ENCODE measurements at places on chromosomes 2 and 18. TPM values are rescaled to one million over a fixed set of nuclear protein-coding genes. Genes with fewer than 3 reads are reported as not detected.

Gene CAPN14
- 0.89 TPM for total RNA-seq

- DNase-seq, result no peak
Measured at GRCh38 chr2:206239157-206239556, 35.3 kb upstream of the ZDBF2 start.

GRCh38 chr18:63951302-63951705 lies 2.2 kb downstream of the HMSD start:
- no peak for DNase-seq

Gene MAPK4
- total RNA-seq, result 1.0 TPM

DNA sequence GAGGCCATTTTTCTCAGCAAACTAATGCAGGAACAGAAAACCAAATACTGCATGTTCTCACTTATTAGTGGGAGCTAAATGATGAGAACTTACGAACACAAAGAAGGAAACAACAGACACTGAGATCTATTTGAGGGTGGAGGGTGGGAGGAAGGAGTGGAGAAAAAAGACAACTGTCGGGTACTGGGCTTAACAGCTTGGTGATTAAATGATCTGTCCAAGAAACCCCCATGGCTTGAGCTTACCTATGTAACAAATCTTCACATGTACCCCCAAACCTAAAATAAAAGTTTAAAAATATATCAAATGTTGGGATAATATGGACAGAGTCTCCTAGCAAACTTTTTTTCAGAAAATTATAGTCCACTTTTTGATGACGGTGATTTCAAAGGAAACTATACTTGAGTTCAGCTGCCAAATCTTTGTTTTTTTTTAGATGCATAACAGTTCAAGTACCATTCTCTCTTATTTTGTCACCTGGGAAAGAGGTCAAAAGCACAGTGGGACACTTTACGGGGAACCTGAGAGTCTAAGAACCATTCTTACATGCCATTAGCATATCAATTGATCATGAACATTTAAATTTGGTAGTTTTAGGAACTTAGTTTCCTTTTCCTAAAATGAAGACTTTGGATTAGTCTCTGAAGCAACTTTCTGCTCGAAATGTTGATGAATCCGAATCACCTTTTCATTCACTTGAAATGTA lies 835.0 kb downstream of the NRXN1 start:
- no peak for DNase-seq

Gene VWC2L
- total RNA-seq, result 0.30 TPM

DNA sequence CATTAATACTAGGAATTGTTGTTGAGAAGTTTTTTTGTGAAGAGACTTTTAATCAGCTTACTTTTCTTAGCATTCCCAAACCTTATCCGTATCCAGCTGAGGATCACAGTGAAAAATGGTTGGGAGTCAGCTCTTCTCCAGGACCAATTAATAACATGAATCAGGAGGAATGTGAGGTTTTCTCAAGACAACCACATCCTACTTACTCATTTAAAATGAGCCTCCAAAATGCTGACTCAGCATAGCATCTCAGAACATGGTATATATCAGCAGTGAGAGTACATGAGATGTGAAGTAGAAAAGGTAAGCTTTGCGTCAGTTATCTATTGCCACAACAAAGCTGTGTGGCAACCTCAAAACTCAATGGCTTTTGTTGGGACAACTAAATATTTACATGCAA lies 140.3 kb downstream of the NRP2 start:
- no peak for DNase-seq

DNA sequence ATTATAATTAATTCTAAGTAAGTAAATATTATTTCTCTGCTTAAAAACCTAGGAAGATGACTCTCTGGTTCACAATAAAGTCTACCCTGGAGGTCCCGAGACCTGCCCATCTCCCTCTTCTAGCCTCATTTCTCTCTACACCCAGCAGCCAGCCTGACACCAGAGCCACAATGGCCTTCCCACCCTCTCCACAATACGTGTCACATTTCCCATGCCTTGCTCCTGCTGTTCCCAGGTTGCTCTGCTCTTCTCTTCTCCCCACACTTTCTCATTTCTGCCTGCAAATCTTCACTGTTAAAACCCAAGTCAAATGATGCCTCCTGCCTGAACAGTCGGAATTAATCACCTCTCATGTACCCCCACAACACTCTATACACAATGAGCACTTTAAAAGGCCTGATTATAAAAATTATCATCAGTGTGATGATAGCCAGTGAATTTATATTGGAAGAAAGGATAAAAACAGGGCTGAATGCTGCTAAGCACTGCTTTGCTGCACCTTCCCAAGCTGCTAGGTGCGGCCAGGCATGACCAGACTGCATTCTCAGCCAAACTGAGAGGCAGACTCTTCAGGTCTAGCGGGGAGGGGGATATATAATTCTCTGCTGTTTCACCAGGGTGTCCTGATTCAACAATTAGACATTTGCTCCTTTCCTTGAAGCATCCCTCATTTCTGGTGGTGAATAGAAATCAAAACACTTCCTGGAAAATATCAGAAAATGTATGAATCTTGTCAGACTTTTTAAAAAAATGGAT lies 160.6 kb downstream of the DTNA start:
- DNase-seq, result no peak

- no peak for DNase-seq
Measured at GRCh38 chr18:50057009-50057408, 137.9 kb downstream of the MYO5B start.

Gene G6PC2
- not detected for total RNA-seq

- DNase-seq, result no peak
Measured at GRCh38 chr2:27007416-27008374, 25.1 kb upstream of the TMEM214 start.

DNA sequence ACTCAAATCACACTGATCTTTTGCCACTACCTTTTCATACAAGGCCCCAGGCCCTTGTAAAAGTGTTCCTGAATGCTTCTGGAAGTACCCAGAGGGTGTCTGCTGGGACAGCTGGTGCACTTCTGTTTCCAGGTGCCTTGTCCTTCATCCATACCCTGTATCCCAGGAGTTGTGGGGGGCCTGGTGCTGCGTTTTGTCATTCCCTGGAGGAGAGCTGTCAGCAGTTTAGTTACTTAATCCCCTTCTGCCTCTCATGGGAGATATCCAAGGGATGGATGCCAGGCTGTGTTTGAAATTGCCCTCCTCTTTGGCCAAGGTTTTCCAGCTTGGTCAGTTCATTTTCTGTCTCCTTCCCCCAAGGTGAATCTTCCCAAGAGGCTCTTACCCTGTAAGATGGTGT lies 158.3 kb downstream of the WDSUB1 start:
- DNase-seq, result no peak

GRCh38 chr2:16012626-16013358 lies 72.4 kb downstream of the MYCN start:
- DNase-seq, result peak; percentile 83

GRCh38 chr18:45332871-45333270 lies 282.4 kb upstream of the SLC14A2 start:
- no peak for DNase-seq

Gene CYP20A1
- 12.1 TPM for total RNA-seq

Gene ARHGAP25
- 32.0 TPM for total RNA-seq

- DNase-seq, result no peak
Measured at GRCh38 chr2:160993654-160994061, 166.6 kb upstream of the TANK start.

DNA sequence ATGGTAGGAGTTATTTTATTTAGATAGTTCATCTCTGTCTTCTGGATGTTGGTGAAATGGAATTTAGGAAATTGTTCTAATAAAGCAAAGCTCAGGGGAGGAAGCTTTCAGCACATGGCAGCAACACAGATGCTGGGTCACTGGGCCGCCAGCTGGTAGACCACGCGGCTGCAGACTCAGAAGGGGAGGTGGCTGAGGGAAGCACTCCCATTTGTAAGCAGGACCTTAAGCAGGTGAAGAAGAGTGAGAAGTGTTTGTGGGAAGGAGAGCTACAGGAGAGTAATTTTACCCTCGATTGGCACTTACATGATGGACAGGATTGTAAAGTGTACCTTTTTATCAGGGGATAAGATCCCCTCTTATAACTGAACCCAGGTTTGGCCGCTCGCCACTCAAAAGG lies 24.4 kb downstream of the NMS start:
- DNase-seq, result peak; percentile 43

Gene SPP2
- total RNA-seq, result not detected

Gene CDH19
- 1.4 TPM for total RNA-seq

- no peak for DNase-seq
Measured at GRCh38 chr2:122681626-122682025, 926.2 kb downstream of the TSN start.

Gene TMEM169
- total RNA-seq, result 0.15 TPM

Gene MARCHF4
- total RNA-seq, result not detected

Gene ARL4C
- total RNA-seq, result 18.6 TPM

Gene CAPN13
- total RNA-seq, result 17.9 TPM

- no peak for DNase-seq
Measured at GRCh38 chr2:210195101-210195852, 24.1 kb upstream of the KANSL1L start.

DNA sequence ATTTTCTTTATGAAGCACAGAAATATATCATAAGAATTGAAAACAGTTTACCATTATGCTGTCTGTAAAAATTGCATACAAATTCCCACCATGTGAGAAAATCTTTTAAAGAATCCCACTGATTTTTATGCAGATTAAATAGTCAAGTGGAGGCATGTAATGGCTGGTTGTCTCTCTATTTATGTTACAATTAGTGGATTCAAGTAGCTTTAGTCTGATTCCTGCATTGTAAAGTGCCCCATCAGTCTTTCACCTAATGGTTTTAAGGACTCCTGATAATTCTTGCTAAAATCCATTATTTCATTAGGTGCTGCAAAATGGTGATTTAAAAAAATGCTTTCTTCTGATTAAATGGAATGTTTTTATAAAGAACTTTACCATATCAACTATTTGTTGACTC lies 148.4 kb upstream of the MYO3B start:
- no peak for DNase-seq

Gene SAG
- total RNA-seq, result not detected

Gene ABCG5
- not detected for total RNA-seq

- no peak for DNase-seq
Measured at GRCh38 chr18:31048216-31048615, 5.7 kb upstream of the DSC3 start.

DNA sequence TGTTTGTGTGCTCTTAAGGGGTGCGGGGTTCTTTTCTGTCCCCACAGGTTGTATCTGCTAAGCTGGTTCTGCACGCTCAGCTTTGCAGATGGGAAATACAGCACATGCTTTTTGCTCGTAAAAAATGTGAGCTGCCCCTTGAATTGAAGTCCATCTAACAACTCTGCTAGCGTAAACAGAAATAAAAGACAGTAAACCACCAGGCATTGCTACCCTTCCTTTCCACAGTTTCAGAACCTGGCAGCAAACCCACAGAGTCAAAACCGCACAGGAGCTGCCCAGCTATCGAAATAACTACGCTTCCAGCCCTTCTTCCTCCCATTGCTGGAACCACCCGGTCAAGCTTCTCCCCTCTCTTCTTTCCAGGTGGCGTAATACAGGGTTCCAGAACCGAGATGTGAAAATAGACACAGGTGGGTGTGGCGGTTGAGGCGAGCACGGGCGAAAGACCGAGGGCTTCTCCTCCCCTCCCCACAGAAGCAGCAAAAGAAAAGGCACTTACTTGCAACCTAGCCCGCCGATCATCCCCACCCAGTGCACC lies 479 bp downstream of the SCN9A start:
- no peak for DNase-seq

GRCh38 chr2:145617906-145618305 lies 1098.0 kb upstream of the ZEB2 start:
- no peak for DNase-seq

DNA sequence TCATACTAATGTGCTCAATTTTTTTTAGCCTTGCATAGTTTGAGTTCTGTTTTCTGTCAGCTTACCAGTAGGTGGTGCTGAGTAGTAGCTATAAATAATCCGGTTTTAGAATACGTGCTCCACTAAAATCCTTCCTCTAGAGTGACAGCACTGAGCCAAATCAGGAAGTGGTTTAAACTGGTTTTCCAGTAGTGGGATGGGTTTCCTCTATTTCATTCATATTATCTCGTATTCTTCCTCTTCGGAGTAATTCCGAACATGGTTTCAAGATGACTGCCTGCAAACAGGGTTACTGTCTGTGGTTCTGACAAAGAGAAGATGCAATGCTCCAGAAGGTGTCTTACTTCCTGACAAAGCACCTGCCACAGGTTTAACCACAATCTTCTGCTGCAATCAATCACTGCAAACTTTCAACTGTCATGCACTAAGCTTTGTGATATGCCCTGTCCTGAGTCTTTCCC lies 496.9 kb upstream of the VRK2 start:
- no peak for DNase-seq

- peak; percentile 41 for DNase-seq
Measured at GRCh38 chr2:236054621-236055305, 113.4 kb downstream of the GBX2 start.

DNA sequence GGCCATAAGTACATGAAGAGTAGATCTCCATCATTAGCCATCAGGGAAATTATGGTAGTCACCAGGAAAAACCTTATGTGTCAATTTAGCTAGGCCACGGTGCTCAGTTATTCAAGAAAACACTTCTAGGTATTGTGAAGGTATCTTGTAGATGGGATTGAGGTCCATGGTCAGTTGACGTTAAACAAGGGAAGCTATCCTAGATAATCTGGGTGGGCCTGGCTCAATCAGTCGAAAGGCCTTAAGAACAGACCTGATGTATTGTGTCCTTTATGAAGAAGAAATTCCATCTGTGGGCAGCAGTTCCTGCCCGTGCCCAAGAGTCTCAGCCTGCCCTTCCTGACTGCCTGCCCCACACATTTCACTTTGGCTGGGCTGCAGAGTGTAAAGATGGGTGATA lies 16.7 kb upstream of the CNGA3 start:
- DNase-seq, result no peak

DNA sequence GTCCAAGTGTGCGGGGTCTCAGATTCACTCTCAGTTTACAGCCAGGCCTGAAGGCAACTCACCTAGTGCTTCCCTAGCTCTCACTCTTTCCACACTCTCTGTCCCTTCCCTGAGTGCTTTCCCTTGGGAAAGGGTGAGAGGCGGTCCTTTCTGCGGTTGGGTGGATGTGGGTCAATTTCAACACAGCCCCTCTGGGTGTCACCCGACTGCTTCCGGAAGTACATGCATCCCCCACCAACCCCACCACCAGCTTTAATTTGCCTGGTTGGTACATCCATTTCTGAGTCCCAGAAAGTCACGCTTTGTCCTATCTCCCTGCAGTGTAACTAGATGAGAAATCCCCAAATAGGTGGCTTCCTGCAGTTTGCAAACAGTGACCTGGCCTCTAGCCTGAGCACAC lies 307.3 kb upstream of the MEIS1 start:
- DNase-seq, result no peak

Measured in upper lobe of left lung (tissue), 6 donors.